ENCODE measurements at places on chromosomes 5 and 9.

DNA sequence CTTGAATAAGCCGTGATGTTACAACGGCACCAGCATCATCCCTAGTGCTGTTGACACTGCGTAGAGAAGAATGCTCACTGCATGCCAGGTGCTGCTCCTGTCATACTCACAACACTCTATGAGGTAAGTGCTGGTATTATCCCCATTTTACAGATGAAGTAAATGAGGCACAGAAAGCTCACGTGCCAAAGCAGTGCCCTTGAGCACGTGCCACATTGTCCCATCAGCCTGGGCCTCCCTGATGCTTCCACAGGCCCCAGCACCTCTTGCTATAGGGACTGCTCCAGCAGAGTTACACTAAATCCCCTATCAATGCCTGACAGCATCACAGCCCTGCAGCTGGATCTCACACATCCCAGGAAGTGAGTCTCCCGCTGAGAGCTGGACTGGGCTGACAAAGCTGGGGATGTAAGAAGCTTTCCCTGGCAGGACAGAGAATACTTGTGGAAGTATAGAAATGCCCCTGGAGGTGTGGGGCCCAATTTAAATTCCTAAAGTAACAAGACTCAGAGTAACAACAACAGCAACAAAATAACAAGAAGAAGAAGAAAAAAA is 216.1 kb downstream of the FSTL4 start:
- DNase-seq, result no peak

DNA sequence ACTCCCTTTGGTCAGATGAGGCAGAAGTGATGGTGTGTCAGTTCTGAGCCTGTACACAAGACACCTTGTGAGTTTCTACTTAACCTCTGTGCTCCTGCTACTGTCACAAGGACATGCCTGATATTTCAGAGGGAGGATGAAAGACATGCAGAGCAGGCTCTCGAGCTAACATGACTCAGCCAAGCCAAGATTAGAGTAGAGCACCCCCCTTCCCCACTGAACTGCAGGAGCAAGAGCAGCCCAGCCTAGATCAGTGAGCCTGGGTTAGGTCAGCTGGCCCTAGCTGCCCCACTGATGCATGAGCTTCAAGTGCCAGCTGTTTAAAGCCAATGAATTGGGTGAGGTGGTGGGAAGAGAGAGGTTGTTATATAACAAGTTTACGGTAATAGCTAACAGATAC is 36.7 kb downstream of the BRINP1 start:
- DNase-seq, result no peak

- DNase-seq, result no peak
These were observed 111.0 kb downstream of the DMAC1 start for GRCh38 chr9:7688626-7689025.

- DNase-seq, result no peak
These were observed 55.2 kb downstream of the FBXO38 start for GRCh38 chr5:148438933-148439332.

- no peak for DNase-seq
These were observed 128.6 kb upstream of the ELL2 start for GRCh38 chr5:96090215-96090614.

GRCh38 chr9:68780380-68780712 is 75.3 kb downstream of the PIP5K1B start:
- no peak for DNase-seq

GRCh38 chr5:176892663-176893062 is 6.5 kb downstream of the HK3 start:
- DNase-seq, result no peak

- no peak for DNase-seq
These were observed 1096.9 kb upstream of the NUDT12 start for GRCh38 chr5:104659497-104659896.

DNA sequence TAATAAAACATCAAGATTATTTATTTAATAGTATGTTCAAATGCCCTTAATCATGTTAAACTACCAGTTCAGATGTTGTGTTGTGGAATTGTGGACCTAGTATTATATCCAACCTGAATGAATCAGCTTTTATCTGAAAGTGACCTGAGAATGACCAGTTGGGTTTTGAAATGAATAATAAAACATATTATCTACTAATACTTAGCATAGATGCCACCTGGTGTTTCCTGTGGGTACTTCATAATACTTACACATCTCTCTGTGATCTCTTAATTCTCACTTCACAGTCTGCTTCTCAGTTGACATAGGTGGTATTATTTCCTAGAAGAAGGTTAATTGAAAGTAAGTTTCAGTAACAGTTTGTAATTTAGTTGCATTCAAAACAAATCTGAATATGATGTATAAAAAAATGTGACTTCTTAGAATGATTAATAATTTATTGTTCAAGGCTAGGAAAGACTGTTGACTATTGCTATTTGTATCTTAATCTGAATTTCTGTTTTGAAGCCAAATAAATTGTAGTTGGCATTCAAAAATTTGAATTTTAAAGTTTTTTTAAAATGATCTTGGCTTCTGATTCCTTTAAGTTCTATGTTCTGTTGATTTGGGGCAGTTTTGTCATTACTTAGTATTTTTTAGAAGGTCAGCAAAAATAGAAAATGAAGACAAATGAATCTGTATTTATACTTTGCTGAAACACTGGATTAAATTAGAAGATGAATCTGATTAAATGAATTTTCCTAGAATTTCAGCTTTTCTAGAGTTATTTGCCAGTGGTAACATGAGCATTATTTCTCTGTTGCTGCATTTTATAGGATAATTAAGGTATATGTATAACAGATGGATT is 48.2 kb downstream of the KIF2A start:
- DNase-seq, result no peak

GRCh38 chr9:136409557-136410455 is 608 bp downstream of the ENTR1 start:
- no peak for DNase-seq

- no peak for DNase-seq
These were observed 10.8 kb downstream of the KCNV2 start for GRCh38 chr9:2727966-2728613.

GRCh38 chr5:107422494-107422893 is 248.2 kb downstream of the EFNA5 start:
- DNase-seq, result no peak
